ENCODE measurements at places on chromosomes 3 and 15.

DNA sequence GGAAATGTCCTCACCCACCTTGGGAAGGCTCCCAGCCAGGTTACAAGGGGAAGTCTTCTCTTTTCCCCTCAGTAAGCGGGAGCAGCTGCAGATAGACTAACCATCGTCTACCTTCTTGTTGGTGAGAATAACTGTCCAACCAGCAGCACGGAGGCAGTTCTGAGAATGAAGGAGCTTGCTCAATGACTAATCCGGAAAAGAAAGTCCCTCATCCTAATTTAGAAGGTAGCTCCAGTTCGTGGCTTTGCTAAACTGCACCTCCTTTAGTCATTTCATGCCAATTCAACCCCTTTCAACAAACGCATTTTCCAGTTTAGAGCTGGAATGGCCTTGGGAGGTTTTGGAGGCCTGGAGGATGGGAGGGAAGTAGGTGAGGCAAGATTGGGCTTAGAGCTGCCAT is 527.4 kb upstream of the PROK2 start:
- no peak for DNase-seq

DNA sequence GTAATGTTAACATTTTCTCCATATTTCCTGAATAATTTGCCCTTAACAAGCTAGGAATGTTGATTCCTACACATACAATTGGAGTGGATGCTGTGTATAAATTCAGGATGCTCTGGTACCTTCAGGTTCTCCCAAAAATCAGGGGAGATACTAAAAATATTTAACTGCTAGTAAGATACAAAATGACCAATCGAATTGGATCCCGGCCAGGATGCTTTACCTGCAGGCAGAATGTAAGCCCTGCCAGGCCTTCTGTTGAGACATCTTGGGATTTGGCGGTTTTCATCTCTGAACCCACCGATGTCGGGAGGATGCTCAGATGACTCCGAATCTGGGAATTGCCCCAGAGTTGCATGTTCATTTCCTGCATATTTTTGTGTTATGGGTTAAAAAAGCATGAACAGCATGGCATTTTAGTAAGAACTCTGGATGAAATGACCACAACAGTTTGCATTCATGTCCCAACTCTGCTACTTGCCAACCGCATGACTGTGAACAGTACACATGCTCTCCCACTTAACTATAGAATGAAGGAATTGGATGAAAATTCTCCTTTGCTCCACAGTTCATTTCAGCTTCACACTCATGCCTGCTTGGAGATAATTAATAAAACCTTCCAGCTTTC is 241.4 kb upstream of the TBL1XR1 start:
- no peak for DNase-seq

DNA sequence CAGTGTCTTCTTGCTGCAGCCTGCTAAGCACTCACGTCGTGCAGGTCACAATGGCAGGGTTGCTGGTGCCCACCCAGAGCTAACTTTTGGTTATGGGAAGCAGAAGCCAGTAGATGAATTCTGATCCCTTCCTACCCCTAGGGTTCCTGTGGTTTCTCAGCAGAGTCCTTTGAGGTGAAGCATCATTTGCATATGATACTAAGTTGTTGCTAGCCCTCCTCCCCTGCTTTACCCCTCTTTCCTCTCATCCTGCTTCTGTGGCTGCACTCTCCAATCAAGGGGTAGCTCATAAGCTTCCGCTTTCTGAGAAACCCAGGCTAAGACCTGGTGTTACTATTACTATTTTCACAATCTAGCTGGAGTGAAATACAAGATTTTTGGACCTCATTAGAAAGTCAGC is 22.1 kb upstream of the HEG1 start:
- no peak for DNase-seq

- DNase-seq, result no peak
Measured at GRCh38 chr3:144431134-144431533, 459.5 kb downstream of the DIPK2A start.

DNA sequence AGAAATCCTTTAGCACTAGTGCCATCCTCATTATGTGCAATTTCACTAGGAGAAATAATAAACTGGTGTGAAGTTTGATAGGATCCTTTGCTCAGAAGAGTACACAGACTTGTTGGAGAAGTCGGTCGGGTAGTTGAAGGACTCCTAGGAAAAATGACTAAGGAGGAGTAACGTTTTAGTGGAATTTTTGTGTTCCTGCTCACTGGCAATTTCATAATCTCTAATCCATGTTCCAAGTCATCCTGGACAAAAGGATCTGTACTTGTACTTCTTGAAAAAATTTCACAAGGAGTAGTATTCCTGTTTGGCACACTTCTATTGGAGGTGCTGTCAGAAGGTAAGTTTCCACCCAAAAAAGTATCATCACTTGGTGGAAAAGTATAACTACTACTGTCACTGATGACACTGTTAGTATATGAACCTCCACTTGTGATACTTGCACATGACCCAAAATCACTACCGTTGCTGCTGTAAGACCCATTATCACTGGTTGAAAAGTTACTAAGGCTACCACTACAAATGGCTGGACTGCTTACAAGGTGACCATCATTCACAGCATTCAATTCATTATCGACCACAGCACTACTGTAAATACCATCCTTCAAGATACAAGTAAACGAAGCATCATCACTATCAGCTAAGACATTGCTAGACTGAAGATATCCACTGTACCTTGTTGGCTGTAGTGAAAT is 77.4 kb downstream of the NEDD4 start:
- DNase-seq, result no peak

GRCh38 chr15:74417225-74417624 is 16.5 kb downstream of the SEMA7A start:
- no peak for DNase-seq

DNA sequence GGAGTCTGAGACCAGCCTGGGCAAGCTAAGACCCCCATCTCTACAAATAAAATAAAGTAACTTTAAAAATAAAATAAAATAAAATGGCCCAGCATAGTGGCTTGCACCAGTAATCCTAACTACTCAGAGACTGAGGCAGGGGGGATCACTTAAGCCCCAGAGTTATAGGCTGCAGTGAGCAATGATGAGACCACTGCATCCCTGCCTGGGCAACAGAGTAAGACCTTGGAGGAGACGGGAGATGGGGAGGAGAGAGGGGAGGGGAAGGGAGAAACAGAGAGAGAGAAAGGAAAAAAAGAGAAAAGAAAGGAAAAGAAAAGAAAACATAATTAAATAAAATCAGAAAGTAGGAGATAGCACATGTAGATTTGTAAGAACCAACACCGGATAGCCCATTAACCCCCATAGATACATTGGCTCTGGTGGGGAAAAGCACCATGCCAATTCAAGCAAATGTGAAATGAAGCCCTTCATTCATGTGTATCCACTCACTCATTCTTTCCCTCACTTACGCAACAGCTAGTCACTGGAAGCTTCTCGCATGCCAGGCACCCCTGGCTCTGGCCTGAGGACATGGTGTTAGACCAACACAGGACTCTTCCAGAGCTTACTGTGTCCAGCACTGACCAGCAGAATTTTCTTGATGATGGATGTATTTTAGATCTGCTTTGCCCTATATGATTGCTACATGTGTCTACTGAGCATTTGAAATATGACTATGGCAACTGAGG is 183.2 kb downstream of the MAGI1 start:
- no peak for DNase-seq

GRCh38 chr15:80978685-80979329 is 10.8 kb downstream of the MESD start:
- DNase-seq, result no peak

DNA sequence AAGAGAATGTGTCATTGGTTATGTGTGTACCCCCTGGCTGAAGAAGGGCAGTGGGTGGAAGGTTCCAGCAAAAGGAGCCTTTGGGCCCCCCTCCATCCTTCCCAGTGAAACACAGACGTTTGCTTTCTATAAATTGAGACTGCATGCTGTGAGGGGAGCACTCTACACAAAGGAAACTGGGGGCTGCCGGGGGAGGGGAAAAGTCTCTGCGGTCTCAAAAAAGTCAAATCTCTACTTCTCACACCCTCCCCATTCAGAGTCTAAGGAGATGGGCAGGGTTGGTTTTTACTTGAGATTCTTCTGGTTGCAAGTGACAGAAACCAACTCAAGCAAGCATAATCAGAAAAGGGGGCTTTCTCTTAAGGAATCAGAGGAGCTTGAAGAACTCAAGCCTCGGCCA is 50.1 kb upstream of the TLE3 start:
- no peak for DNase-seq

- no peak for DNase-seq
Measured at GRCh38 chr3:89344076-89344475, 236.7 kb downstream of the EPHA3 start.

DNA sequence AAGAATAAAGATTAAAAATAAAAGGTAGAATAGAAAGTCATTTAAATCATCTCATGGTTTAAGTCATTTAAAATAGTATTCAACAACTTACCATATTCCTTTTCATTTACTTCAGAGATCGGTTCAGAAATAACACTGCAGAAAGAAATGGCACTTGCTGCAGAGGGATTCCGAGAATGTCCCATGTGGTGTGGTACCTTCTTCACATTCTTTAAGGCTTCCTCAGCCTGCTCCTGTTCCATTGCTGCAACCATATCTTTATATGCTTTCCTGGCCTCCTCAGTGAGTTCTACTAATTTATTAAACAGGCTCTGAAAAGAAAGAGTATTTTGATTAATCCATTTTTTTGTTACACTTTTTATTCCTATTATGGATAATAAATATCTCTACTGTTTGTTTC is 32.6 kb upstream of the SHC4 start:
- DNase-seq, result no peak

GRCh38 chr3:143627336-143627735 is 220.9 kb downstream of the SLC9A9 start:
- DNase-seq, result no peak

Data from WTC11 (cell line).